Fibroblast of gingiva (primary cell): ENCODE measurements at places on chromosomes 5 and 9.

GRCh38 chr9:80651044-80651443, 1038.3 kb downstream of the TLE1 start:
- peak; percentile 10 for DNase-seq

GRCh38 chr5:34833976-34834793, 4.8 kb upstream of the TTC23L start:
- DNase-seq = peak; percentile 73

DNA sequence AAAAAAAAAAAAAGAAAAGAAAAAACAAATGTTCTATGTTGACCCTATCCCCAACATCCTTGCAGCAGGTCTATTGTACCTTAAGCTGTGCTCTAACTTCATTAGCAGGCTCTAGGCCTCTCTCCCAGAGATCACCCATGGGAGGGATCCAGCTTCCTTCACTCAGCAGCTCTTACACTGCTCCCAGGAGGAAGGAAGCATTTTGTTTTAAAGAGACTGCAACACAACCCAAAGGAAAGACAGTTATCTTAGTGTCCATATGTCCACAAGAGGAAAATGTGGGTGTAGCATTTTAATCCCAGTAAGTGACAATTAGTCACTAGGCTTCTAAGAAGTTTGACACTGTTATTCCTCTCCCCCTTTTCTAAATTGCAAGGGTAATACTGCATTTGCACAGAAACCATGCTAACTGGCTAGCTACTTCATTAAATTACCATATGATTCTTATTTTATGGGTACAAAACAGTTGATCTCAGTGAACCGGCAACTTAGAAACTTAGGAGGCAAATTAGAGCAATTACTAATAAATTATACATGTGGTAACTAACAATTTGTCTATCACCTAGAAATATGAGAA, 58.8 kb downstream of the MARCHF3 start:
- DNase-seq = no peak

DNA sequence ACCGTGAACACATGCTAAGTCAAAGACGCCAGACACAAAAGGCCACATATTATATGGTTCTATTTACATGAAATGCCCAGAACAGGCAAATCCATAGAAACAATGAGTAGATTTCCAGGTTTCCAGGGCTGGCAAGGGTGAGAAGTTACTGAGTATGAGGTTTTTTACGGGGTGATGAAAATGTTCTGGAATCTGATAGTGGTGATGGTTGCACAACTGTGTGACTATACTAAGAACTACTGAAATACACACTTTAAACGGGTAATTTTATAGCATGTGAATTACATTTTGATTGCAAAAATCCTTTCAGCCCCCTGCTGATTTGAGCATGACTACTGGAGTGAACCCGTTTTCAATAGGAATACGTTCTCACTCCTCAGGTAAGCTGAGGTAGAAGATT, 46.7 kb upstream of the TBC1D9B start:
- DNase-seq = peak; percentile 49

DNA sequence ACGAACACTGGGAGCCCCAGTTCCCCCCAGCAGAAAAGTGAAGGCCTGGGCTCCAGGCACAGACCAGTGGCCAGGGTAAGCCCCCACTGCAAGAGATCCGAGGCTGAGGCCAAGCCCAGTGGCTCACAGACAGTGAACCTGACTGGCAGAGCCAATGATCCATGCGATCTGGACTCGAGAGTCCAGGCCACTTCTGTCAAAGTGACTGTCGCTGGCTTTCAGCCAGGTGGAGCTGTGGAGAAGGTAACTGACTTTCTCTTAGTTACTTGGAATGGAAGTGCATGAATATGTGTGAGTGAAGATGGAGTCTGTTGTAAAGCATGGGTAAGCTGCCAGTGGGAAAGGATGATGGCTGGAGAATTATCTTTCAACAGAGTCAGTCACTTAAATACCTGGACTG, 99.7 kb downstream of the GOLPH3 start:
- no peak for DNase-seq

DNA sequence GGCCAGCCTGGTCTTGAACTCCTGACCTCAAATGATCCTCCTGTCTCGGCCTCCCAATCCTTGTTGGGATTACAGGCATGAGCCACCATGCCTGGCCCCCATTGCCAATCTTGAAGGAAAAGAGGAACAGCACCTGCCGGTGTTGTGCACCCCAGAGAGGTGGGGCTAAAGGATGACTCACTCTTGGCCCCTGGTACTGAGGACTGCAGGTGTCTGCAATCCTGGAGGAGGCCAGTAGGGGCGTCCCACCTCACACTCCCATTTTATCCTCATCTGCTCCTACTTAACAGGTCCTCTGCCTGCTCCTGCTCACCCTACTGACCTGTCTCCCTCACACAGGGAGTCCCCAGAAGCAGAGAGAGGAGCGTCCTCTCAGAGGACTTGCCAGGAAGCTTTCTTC, 390.4 kb downstream of the ARHGEF28 start:
- DNase-seq = no peak

DNA sequence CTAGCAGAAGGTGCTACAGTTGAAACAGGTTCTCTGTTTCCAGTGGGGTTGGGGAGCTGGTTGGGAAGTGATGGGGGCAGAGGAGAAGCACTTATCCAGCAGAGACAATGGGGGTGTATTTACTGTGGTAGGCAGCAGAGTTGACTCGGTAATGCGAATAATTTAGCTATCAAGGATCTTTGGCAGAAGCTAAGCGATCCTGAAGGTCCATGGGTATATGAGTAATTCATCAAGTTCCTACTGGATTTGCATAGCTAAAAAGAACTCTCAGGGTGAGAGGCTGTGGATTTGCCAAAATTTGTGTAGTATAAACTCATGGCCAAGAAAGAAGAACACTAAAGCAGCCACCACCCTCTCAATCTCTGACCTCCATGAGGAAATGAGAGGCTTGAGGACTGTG, 61.2 kb upstream of the EGFLAM start:
- DNase-seq = no peak

DNA sequence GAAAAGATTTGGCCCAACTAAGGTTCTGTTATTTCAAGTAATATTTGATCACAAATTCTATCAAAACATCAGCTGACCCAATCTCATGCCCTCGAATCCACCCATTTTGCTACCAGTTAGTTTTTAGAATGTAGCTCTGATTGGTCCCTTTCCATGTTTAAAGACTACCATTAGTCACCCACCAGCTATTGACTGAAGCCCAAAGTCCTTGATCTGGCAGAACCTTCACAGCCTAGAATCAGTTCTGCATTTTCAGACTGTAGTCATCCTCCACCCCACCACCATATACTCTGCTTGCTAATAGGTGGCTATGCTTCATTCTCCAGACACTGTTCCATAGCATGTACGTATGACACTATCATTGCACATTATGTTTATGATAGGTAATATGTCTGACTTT, 182.2 kb upstream of the TARS1 start:
- no peak for DNase-seq

DNA sequence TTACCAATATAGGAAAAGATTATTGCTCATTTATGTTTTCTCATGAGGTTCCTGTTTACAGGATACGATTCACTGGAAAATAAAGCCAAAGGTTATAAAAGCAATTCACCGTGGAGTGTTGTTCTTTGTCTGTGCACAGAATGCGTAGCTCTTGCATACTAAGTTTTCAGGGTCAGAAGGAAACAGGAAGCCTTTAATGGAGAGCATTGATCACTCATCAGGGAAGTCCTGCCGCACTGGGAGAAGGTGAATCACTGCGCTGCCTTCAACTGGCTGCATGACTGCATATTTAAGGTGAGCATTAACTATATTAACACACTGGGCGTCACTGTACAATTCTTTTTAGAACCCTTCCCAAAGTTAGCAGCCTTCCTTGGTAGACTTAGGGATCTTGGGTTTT, 74.1 kb upstream of the SYK start:
- DNase-seq = no peak

DNA sequence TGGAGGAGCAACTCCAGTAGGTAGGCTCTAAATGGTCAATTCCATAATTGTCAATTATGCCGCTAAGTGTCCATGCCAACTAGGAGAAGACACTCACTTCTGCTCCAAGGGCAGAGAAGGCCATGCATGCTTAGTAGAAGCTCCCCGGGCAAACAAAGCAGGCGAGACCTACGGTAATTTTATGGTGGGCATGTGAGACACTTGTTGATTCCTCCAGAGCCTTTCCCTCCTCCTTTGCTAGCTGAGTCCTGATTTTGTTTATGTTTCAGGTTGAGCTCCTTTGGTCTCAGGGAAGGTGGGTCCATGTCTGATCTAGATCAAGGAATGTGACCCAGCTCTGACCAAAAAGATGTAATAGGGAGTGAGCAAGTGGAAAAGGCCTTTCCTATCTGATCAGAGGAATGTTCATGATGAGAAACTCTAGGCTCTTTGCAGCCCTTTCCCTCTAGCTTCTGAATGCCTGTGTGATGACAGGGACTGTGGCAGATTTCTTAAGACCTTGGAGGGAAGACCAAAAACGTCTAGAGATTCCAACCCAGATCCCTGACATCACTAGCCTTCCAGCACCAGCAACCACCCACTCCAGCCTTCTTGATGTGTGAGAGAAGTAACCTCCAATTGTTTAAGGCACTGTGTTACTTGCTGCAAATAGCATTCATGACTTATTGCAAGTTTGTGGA, 7.7 kb upstream of the CPEB4 start:
- peak; percentile 50 for DNase-seq

- no peak for DNase-seq
Measured at GRCh38 chr9:116280529-116280928, 126.9 kb downstream of the PAPPA start.

DNA sequence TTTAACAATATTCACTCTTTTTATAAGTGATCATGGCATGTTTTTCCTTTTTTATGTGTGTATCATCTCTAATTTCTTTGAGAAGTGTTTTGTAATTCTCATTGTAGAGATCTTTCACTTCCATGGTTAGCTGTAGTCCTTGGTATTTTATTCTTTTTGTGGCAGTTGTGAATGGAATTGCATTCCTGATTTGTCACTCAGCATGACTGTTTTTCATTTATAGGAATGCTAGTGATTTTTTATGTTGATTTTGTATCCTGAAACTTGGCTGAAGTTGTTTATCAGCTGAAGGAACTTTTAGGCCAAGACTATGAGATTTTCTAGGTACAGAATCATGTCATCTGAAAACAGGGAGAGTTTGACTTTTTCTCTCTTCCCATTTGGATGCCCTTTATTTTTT, 13.1 kb upstream of the SPINK13 start:
- DNase-seq = no peak

GRCh38 chr5:107799306-107799705, 128.6 kb upstream of the EFNA5 start:
- DNase-seq = no peak

GRCh38 chr9:114084282-114085073, 6.4 kb upstream of the AMBP start:
- DNase-seq = no peak

- DNase-seq = no peak
Measured at GRCh38 chr9:112446080-112446479, 40.5 kb upstream of the KIAA1958 start.

GRCh38 chr9:34887841-34888240, 70.2 kb upstream of the PHF24 start:
- no peak for DNase-seq

- DNase-seq = no peak
Measured at GRCh38 chr5:74950836-74951515, 84.8 kb upstream of the FAM169A start.

- DNase-seq = no peak
Measured at GRCh38 chr5:58021466-58021865, 438.4 kb downstream of the PLK2 start.

- no peak for DNase-seq
Measured at GRCh38 chr9:124696101-124696500, 75.0 kb downstream of the NR6A1 start.

- peak; percentile 40 for DNase-seq
Measured at GRCh38 chr9:68704814-68705530, at the start of gene PIP5K1B. TSS of gene PIP5K1B (plus strand) at chr9:68705240. CDS start at chr9:68822615, 117,375 bp downstream.

DNA sequence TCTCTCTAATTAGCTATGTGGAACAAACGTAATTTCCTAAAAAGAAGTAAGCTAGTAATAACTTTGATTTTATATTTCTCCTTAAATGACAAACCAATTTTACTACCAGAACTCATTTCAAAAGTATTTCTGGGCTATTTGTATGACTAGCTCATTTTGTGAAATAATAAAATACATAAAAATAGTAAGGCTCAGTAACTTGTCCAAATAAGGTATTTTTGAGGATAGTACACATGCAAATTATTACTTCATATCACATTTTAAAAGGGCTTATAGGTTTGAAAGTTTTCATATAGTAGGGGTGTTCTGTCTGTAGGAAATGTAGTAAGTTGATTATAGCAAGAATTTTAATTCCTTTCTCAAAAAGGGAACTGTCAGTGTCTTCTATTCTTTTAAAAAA, 26.5 kb downstream of the C9orf85 start:
- DNase-seq = no peak

DNA sequence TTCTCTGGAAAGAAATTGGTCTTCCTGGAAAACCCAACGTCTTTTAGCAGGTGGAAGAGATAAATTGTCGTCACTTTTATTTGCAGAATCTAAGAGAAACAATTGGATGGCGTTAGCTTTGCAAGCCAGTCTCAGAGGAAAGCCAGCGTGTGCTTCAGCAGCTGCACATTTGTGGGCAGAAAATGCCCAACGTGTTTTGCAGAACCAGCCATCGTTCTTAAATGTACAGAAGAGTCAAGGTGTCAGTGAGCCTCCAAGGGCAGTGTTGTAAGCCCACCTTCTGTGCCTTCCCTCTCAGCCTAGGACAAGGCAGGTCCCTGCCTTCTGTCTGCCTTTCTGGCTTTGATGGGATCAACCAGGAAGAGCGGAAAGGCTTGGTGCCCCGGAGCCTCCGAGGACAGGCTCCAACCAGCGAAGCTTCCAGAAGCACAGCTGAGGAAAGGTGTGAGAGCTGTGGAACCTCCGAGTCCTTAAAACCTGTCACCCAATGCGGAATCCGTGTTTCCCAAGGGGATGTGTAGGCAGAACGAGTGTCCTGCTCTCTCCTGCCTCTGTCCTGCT, 116.0 kb upstream of the IRX2 start:
- DNase-seq = no peak

DNA sequence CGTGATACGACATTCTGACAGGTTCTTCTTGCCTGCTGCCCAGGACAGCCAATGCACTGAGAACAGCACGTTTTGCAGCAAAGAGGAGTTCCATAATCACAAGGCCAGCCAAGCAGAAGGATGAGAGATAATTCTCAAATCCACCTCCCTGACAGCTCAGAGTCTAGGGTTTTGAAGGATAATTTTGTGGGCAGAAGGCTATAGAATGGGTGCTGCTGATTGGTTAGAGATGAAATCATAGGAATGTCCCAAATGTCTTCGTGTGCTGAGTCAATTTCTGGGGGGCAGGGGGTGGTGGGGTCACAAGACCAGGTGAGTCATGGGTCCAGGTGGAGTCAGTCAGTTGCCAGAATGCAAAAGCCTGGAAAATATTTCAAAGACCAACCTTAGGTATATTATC, 175.5 kb upstream of the SLC30A5 start:
- no peak for DNase-seq
